NT2/D1 (cell line): ENCODE measurements at places on chromosomes 12 and 14.

GRCh38 chr12:77841521-77841920 is 10.8 kb downstream of the NAV3 start:
- no peak for DNase-seq

GRCh38 chr14:61456720-61457119 is 135.3 kb downstream of the PRKCH start:
- DNase-seq = no peak

GRCh38 chr14:96275177-96276112 is 19.4 kb downstream of the BDKRB1 start:
- DNase-seq = peak; percentile 46

GRCh38 chr12:67827820-67828383 is 161.3 kb upstream of the IFNG-AS1 start:
- DNase-seq = peak; percentile 6

GRCh38 chr12:61490526-61491498 is 769.4 kb upstream of the USP15 start:
- no peak for DNase-seq

DNA sequence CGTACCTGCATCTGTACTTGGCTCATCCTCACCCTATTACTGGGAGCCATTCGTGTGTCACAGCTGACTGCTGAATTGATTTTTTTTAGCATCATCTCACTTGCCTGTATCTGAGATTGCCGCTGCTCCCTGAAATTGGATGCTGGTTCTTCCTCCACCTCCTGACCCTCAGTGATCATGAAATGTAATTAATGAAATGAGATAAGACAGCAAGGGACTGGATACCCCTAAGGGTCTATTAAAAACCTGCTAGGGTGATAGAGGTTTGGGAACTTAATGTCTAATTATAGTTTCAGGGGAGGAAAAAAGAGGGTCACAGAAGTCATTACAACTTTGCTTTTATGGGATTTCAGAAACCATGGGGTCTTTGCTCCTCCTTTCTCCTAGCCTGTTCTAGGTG is 410.6 kb downstream of the DPF3 start:
- no peak for DNase-seq

GRCh38 chr12:31298515-31298910 is 27.4 kb downstream of the SINHCAF start:
- DNase-seq = no peak

DNA sequence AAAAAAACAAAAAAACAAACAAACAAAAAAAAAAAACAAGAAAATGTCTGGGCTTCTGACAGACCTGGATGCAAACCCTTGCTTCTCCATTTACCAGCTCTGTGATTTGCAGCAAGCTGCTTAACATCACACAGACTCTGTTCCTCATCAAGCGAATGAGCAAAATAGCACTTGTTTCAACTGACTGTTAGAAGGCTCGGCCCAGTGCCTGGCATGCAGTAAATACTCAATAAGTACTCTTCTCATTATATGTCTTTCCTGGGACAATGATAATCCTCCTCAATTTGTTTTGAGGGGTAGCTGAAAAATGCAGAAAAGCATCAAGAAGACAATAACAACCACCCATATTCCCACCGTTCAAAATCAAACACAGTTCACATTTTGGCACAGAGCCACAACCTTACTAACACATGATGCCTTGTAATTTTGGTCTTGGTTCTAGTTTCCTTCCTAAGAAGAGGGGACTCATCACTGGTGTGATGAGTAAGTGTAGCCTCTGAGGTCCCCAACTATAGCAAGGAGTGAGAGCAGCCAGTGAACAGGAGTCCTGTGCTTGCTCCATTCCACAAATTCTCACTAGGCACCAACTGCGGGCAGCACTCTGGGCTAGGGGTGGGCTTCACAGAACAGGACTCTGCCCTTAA is 60.4 kb downstream of the TTC7B start:
- DNase-seq = no peak

GRCh38 chr12:53042607-53043454 is 7.0 kb upstream of the TNS2 start:
- no peak for DNase-seq
